SJSA1 (cell line): ENCODE measurements at places on chromosomes 5 and 9. TPM values are rescaled to one million over a fixed set of nuclear protein-coding genes. Genes with fewer than 3 reads are reported as not detected.

GRCh38 chr9:70119786-70120185 lies 76.1 kb downstream of the MAMDC2 start:
- H3K27me3 ChIP-seq = no peaks in the 10 kb centered on the region
- H3K27ac ChIP-seq = no peak overlapping the region
- H3K4me3 ChIP-seq = no peak overlapping the region
- H3K4me1 ChIP-seq = peaks cover 14% of the 10 kb centered on the region
- no peak for DNase-seq
- no peaks in the 10 kb centered on the region for H3K36me3 ChIP-seq

DNA sequence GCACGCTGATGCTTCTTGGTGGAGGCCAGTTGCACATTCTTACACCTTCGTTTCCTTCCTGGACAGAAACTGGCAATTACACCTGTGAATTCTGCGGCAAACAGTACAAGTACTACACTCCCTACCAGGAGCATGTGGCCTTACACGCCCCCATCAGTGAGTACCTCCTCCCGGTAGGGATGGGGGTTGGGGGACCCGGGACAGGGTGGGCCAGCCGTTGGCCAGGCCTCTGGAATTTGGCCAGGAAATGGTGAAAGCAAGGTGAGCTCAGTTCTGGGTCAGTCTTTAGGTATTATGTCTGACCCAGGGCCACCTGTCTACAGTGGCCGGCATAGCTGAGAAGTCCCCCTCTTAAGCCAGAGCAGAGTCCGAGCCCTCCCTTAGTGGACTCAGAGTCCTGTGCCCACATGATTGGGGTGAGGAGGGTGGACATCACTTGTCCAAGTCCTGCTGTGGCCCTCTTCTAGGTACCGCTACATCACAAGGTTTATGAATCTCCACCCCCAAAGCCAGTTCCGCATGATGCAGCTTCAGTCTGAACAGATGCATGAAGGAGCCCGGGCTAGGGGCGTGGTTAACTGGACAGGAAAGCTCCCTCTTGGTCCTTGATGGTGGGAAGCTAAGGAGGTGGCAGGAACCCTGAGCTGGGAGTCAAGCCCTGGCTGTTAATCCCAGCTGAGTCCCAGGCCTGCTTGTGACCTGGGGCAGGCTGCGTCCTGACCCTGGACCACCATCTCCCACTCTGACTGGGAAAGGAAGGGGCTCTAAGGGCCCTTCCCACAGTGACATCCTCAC lies 61.3 kb downstream of the AMBP start:
- H3K27me3 ChIP-seq = no peaks in the 10 kb centered on the region
- no peak overlapping the region for H3K4me3 ChIP-seq
- no peak overlapping the region for H3K27ac ChIP-seq
- no peaks in the 10 kb centered on the region for H3K4me1 ChIP-seq
- peaks cover 22% of the 10 kb centered on the region; the same call in 1 of the 2 replicates for H3K36me3 ChIP-seq
- DNase-seq = peak; percentile 36

- no peaks in the 10 kb centered on the region for H3K36me3 ChIP-seq
- DNase-seq = no peak
- no peak overlapping the region for H3K4me3 ChIP-seq
- no peaks in the 10 kb centered on the region for H3K4me1 ChIP-seq
- H3K27me3 ChIP-seq = peaks cover 33% of the 10 kb centered on the region
Measured at GRCh38 chr9:135616619-135617537, 22.5 kb downstream of the GLT6D1 start.

GRCh38 chr9:121807069-121807822 lies 155.8 kb downstream of the DAB2IP start:
- no peaks in the 10 kb centered on the region for H3K36me3 ChIP-seq
- H3K4me3 ChIP-seq = no peak overlapping the region
- H3K4me1 ChIP-seq = no peaks in the 10 kb centered on the region
- H3K27me3 ChIP-seq = no peaks in the 10 kb centered on the region; the same call in none of the 2 replicates
- no peak for DNase-seq
- no peak overlapping the region for H3K27ac ChIP-seq

GRCh38 chr5:115575167-115576070 lies 26.9 kb downstream of the TICAM2 start:
- DNase-seq = peak; percentile 50
- H3K27me3 ChIP-seq = no peaks in the 10 kb centered on the region
- H3K4me1 ChIP-seq = peaks cover 33% of the 10 kb centered on the region

- no peaks in the 10 kb centered on the region for H3K36me3 ChIP-seq
- H3K4me3 ChIP-seq = no peak overlapping the region
- DNase-seq = no peak
- H3K27me3 ChIP-seq = no peaks in the 10 kb centered on the region; the same call in 1 of the 2 replicates
- H3K4me1 ChIP-seq = no peaks in the 10 kb centered on the region
Measured at GRCh38 chr9:75190762-75191161, 102.4 kb downstream of the OSTF1 start.

PCDHA10 gene
- not detected in 2 replicates for total RNA-seq

GRCh38 chr9:121133104-121133816 lies 58.5 kb downstream of the CNTRL start:
- no peak overlapping the region for H3K27ac ChIP-seq
- no peaks in the 10 kb centered on the region for H3K27me3 ChIP-seq
- H3K4me3 ChIP-seq = no peak overlapping the region
- no peaks in the 10 kb centered on the region for H3K4me1 ChIP-seq

IRGM gene
- total RNA-seq = not detected in 2 replicates

FOXD4 gene
- total RNA-seq = 0.24 TPM in 1 of 2 replicates, not detected in the other

- DNase-seq = no peak
- no peak overlapping the region for H3K27ac ChIP-seq
- 0 out of 2 replicates have a peak, but pooled peaks cover 3% of the 10 kb centered on the region for H3K4me1 ChIP-seq
- no peaks in the 10 kb centered on the region for H3K36me3 ChIP-seq
Measured at GRCh38 chr5:113357696-113358476, 76.9 kb downstream of the TSSK1B start.

GRCh38 chr5:64944868-64945267 lies 176.1 kb downstream of the CWC27 start:
- no peaks in the 10 kb centered on the region for H3K27me3 ChIP-seq
- H3K36me3 ChIP-seq = no peaks in the 10 kb centered on the region
- no peak overlapping the region for H3K4me3 ChIP-seq

DNA sequence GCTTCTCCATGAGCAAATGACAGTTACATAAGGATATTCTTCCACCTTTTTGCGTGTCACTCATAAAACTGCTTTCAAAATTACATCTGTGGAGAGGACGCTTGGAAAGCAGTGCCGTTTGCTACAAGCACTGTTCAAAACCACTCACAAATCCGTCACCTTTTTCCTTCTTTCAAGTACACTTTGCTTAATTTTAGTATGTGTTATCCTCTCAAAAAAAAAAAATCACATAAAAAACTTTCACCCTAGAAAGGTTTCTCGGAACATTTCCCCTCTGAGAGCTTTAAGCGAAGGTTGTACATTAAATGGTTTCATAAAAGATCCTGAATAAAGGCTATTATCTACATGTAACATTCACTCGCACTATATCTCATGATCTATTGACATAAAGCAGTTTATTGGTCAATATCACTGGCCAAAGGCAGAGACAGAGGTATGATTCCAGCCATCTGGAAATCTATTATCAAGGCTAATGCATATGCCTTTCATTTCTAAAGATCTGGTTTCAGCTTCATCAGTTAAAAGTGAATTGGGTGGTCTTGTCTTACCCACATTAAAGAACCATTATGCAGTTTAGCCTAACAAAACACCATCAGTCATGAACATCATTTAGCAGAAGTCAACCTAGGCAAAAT lies 163.6 kb downstream of the ENC1 start:
- H3K4me1 ChIP-seq = no peaks in the 10 kb centered on the region
- H3K4me3 ChIP-seq = no peak overlapping the region
- DNase-seq = no peak
- no peaks in the 10 kb centered on the region; the same call in 1 of the 2 replicates for H3K27me3 ChIP-seq
- H3K27ac ChIP-seq = no peak overlapping the region
- H3K36me3 ChIP-seq = no peaks in the 10 kb centered on the region

DNA sequence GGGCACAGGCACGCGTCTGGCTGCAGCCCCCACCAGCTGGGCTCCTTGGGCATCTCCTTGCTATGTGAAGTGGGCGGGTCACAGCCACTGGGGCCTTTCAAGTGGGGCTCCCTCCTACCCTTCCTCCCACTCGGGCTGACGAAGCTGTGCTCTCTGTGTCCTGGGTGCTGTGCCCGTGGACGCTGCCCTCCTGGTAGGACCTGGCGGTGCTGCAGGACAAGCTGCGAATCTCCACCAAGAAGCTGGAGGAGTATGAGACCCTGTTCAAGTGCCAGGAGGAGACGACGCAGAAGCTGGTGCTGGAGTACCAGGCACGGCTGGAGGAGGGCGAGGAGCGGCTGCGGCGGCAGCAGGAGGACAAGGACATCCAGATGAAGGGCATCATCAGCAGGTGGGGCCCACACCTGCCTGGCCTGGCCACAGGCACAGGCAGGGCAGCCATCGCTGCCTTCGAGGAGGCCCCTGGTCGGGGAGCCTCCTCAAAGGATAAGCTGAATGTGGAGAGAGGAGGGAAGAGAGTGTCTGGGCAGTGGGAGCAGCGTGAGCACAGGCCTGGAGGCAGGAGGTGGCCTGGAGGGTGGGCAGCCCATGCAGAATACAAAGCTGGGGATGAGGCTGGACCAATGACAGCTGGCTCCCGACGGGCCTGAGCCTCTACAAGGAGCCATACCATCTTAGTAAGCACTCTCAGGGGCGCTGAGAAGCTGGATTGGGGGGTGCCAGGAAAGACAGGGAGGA lies 124.7 kb downstream of the DAB2IP start:
- H3K27ac ChIP-seq = no peak overlapping the region
- H3K36me3 ChIP-seq = no peaks in the 10 kb centered on the region
- DNase-seq = no peak
- no peaks in the 10 kb centered on the region for H3K27me3 ChIP-seq

GRCh38 chr5:166906991-166907713 lies 1384.3 kb upstream of the WWC1 start:
- peaks cover 8% of the 10 kb centered on the region; the same call in 1 of the 2 replicates for H3K4me1 ChIP-seq

CDH9 gene
- not detected in 2 replicates for total RNA-seq

GRCh38 chr9:18331808-18332209 lies 142.1 kb upstream of the ADAMTSL1 start:
- no peaks in the 10 kb centered on the region for H3K36me3 ChIP-seq
- no peak overlapping the region for H3K27ac ChIP-seq
- no peaks in the 10 kb centered on the region for H3K27me3 ChIP-seq
- no peak overlapping the region for H3K4me3 ChIP-seq
- no peaks in the 10 kb centered on the region for H3K4me1 ChIP-seq

DNA sequence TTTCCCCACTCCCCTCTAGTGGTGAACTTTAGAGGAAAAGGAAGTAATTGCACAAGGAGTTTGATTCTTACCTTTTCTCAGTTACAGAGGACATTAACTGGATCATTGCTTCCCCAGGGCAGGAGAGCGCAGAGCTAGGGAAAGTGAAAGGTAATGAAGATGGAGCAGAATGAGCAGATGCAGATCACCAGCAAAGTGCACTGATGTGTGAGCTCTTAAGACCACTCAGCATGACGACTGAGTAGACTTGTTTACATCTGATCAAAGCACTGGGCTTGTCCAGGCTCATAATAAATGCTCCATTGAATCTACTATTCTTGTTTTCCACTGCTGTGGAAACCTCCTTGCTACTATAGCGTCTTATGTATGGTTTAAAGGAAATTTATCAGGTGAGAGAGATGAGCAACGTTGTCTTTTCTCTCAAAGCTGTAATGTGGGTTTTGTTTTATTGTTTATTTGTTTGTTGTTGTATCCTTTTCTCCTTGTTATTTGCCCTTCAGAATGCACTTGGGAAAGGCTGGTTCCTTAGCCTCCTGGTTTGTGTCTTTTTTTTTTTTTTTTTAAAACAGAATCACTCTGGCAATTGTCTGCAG lies 25.3 kb downstream of the SLC22A5 start:
- H3K27ac ChIP-seq = no peak overlapping the region
- no peaks in the 10 kb centered on the region for H3K27me3 ChIP-seq
- H3K36me3 ChIP-seq = no peaks in the 10 kb centered on the region; the same call in 1 of the 2 replicates
- DNase-seq = no peak
- H3K4me3 ChIP-seq = no peak overlapping the region

- H3K27ac ChIP-seq = no peak overlapping the region
- 0 out of 2 replicates have a peak, but pooled peaks cover 3% of the 10 kb centered on the region for H3K36me3 ChIP-seq
- H3K4me3 ChIP-seq = no peak overlapping the region
- no peaks in the 10 kb centered on the region for H3K27me3 ChIP-seq
- peaks cover 31% of the 10 kb centered on the region for H3K4me1 ChIP-seq
Measured at GRCh38 chr5:78603636-78604175, 44.9 kb downstream of the LHFPL2 start.

GRCh38 chr5:157271740-157272271 lies 5.9 kb downstream of the CYFIP2 start:
- no peaks in the 10 kb centered on the region for H3K36me3 ChIP-seq
- no peaks in the 10 kb centered on the region for H3K4me1 ChIP-seq
- peaks cover 11% of the 10 kb centered on the region for H3K27me3 ChIP-seq
- H3K4me3 ChIP-seq = no peak overlapping the region
- H3K27ac ChIP-seq = no peak overlapping the region

DNA sequence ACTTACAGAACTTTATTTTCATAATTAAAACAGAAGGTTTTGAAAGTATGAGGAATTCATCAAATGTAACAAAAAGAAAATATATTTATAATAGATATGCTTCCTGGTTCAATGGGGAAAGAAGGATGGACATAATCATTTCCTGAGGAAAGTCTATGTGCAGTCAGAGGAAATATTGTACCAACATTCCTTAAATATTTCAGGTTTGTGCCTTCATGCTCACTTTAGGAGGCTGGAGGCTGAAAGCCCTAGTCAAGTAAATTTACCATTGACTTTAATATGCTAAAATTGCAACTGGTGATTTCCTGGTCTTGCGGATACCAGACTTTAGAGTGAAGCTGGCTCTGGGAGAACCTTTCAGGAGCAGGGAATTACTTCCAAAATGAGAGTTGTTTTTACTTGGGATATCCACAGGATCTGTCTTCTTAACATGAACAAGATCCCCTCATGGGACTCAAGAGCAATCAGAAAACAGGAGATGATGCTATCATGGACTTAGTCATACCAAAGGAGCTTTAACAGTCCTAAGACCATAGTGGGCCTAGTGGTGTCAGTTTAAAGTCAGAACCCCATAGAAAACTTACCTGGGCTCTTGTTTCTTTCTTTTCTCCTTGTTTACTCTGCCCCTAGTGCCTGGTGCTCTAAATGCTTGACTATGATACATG lies 762.8 kb upstream of the GRAMD2B start:
- no peaks in the 10 kb centered on the region for H3K36me3 ChIP-seq
- no peak for DNase-seq
- no peaks in the 10 kb centered on the region; the same call in 1 of the 2 replicates for H3K4me1 ChIP-seq
- H3K27ac ChIP-seq = no peak overlapping the region
- H3K4me3 ChIP-seq = no peak overlapping the region
- H3K27me3 ChIP-seq = no peaks in the 10 kb centered on the region

DNA sequence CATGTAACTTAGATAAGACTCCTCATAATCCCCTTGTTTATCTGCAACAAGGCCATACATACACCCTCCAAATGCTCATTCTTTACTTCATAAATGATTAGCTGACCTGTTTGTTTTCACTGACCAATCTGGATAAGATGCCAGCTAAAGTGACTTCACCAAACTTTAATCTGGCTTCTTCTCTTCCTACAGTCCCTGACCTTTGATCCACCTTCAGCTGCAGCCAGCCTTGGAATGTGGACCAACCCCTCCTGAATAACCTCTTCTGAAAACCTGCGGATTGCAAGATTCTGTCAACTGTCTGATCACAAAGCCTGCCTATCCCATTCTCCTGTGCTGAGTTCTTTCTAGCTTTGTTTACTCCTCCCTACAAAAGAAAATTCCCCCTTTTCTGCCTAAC lies 476.8 kb downstream of the LRRC70 start:
- DNase-seq = no peak
- no peaks in the 10 kb centered on the region for H3K27me3 ChIP-seq
